ENCODE measurements at places on chromosomes 1 and 21.

DNA sequence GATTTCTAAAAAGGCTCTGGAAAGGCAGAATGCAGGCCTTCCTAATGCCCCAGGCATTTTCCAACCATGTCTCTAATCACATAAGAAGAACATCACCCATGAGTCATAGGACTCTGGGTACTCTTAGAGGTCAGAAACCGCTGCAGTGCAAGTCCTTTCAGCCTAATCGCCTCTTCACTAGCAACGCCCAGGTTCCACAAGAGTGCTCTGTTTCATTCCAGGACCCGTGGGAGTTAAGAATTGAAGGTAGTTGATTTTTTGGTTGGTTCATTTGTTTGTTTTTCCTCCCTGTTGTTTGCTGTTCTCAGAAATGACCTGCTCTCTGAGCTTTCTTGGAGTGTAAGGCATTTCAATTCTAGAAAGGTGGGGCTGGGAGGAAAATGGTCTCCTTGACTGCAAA lies 123.2 kb downstream of the NR5A2 start:
- peak; percentile 17 for DNase-seq

- no peak for DNase-seq
These were observed 24.6 kb downstream of the RNF187 start for GRCh38 chr1:228511546-228512445.

DNA sequence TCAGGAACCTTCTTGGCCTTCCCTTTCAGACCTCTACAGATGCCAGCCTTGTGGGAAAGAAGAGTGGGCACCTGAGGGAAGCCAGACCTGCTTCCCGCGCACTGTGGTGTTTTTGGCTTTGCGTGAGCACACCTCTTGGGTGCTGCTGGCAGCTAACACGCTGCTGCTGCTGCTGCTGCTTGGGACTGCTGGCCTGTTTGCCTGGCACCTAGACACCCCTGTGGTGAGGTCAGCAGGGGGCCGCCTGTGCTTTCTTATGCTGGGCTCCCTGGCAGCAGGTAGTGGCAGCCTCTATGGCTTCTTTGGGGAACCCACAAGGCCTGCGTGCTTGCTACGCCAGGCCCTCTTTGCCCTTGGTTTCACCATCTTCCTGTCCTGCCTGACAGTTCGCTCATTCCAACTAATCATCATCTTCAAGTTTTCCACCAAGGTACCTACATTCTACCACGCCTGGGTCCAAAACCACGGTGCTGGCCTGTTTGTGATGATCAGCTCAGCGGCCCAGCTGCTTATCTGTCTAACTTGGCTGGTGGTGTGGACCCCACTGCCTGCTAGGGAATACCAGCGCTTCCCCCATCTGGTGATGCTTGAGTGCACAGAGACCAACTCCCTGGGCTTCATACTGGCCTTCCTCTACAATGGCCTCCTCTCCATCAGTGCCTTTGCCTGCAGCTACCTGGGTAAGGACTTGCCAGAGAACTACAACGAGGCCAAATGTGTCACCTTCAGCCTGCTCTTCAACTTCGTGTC lies 995 bp upstream of the ZBTB48 start:
- DNase-seq: no peak

- no peak for DNase-seq
These were observed 4.1 kb downstream of the DTL start for GRCh38 chr1:212039622-212040021.

DNA sequence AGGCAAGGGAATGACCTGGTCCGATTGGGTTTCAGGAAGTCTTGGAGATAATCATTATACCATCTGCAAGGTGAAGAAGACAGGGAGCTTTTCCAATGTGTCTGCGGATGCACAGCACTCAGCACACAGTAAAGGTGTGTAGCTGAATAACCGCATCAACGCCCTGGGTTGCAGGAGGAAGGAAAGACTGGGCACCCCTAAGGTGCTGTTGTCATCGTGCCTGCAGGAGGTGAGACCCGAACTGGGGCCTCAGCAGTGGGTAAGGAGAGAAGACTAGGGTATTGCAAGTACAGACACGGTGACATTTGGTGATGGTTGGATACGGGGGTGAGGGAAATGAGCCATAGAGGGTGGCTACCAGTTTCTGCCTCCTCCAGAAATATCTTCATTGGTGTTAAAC lies 1.1 kb upstream of the TRIM62 start:
- no peak for DNase-seq

DNA sequence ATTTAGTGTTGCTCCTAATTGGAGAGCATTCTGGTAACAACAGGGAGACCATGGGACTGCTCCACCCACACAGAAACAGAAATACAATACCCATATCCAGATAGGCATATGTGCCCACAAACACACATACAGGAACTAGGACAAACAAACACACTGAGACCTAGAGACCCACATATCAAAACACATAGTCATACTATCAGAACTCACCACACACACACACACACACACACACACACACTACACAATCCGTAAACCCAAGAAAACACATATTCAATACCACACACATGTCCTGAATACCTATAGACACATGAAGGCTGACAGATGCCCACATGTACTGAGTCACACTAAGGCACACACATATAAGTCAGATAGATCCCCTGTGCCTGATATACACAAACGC lies 3.5 kb upstream of the NFASC start:
- DNase-seq: no peak
